ACHN (cell line): ENCODE measurements at places on chromosomes 7 and 10.
A peak's percentile ranks its signal among the peaks of the same experiment; 100 is the strongest.

DNA sequence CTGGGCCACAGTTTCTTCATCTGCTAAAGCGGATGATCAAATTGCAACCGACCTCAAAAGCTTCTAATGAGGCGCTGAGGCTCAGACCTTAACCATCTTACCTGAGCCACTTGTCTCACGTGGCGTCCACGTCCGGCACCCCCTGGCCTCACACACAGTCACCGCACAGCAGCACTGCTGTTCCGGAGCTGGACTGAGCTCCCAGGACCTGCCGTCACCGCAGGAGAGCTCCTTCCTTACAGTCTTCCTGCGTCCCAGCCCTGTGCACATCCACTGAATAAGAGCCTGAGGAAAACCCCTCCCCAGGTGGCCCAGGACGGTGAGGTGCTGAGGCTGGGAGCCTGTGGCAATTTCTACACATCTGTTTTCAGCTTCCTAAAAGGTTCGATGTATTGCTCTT is 35.7 kb downstream of the TNS3 start:
- no peak for DNase-seq

- no peak for DNase-seq
Measured at GRCh38 chr7:12770227-12770975, 83.0 kb downstream of the ARL4A start.

- peak; percentile 60 for DNase-seq
Measured at GRCh38 chr10:117004227-117005025, 561 bp downstream of the SHTN1 start.

DNA sequence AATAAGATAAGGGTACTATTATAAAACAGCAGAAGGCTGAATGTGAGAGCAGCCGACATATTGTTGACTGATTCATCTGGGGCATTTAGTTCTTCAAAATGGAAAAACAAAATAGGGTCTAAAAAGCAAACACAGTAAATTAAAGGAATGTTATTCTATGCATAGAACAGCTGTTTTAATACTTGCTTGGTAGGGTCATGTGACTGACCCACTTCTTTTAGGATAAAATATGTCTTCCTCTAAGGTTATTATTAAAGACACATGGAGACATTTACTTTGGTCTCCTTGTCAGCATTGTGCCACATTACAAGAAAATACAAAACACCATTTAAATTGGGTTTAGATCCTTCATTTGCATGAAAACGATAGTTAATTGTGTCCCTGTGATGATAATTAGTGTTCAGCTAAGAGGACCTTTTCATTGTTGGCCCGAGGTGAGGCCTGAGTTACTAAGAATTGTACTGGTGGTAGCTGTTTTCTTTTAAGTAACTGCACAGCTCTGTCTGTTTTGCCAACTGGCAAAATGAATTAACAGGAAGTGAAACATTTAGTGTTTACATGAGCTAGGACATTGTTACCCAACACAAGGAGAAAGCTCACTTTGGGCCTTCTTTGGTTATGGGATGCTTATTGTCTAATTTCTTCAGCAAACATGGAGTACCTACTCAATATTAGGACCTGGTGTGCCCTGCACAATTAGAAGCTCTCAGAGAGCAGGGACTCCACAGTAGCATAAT is 764.4 kb downstream of the LRMDA start:
- DNase-seq, result no peak

GRCh38 chr7:22657479-22657878 is 69.5 kb upstream of the IL6 start:
- DNase-seq, result no peak

GRCh38 chr10:95478935-95479334 is 82.2 kb downstream of the SORBS1 start:
- no peak for DNase-seq
